ENCODE measurements at places on chromosomes 16 and 17.

DNA sequence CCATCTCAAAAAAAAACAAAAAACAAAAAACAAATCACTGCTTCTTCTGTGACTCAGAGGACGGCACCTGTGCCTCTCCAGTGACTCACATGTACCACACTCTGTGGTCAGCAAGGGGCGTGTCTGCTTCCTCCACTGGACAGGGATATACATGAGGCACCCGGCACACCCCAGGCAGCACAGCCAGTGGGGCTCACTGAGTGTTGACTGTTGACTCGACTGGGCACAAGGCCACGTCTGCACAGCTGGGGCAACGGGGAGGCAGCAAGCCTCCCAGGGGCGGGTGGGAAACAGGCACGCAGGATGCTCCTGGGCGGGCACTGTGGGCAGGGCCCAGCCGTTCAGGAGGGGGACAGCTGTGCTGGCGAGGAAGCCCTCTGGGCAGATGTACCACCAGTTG is 64.1 kb downstream of the TIMM22 start:
- no peak for DNase-seq

DNA sequence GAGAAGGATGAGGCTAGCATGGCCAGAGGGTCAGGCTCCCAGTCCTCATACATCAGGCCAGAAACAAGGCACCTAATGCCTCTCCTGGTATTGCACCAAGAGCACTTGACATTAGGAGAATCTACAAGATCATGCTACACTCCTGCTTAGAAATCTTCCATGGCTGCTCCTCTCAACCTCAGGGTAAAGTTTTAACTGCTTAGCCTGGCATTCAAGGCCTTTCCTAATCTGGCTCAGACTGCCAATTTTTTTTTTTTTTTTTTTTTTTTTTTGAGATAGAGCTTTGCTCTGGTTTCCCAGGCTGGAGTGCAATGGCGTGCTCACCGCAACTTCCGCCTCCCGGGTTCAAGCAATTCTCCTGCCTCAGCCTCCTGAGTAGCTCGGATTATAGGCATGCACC is 8.2 kb downstream of the PIP4K2B start:
- DNase-seq, result no peak

GRCh38 chr17:4609761-4610160 is 25.4 kb downstream of the SMTNL2 start:
- DNase-seq, result no peak

DNA sequence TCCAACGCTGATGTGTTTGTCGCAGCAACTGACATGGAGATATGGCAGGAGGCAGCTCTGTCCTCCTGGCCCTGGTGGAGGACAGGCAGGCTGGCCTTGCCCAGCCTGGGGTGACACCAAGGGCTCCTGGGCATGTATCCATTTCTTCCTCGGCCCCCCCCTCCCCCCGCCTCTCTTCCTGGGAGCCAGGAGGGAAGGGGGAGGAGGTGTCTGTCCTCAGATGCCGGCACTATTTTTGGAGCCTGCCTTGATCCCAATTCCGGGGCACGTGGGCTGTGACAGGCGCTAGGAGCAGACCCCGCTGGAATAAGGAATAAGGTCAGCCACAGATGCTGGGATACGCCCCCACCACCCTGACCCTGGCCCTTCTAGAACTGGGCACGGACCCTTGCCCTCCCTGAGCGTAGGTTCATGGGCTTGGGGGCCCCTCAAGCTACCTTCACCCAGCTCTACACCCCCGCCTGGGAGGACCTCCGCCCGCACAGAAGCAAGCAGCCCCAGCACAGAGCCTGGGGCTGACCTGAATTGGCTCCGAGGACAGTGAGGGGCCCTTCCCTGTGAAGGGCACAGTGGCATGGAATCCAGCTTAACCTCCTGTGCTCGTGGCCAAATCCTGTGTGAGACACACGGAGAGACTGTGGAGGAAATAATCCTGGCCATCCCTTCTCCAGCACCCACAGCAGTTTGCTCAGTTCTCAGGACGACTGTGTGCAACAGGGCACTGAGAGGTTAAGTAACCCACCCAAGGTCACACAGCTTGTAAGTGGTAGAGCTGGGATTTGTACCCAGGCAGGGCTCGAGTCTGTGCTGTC is 24.1 kb downstream of the SEC14L5 start:
- no peak for DNase-seq

GRCh38 chr16:510066-510825 is 17.3 kb upstream of the CAPN15 start:
- DNase-seq, result no peak

DNA sequence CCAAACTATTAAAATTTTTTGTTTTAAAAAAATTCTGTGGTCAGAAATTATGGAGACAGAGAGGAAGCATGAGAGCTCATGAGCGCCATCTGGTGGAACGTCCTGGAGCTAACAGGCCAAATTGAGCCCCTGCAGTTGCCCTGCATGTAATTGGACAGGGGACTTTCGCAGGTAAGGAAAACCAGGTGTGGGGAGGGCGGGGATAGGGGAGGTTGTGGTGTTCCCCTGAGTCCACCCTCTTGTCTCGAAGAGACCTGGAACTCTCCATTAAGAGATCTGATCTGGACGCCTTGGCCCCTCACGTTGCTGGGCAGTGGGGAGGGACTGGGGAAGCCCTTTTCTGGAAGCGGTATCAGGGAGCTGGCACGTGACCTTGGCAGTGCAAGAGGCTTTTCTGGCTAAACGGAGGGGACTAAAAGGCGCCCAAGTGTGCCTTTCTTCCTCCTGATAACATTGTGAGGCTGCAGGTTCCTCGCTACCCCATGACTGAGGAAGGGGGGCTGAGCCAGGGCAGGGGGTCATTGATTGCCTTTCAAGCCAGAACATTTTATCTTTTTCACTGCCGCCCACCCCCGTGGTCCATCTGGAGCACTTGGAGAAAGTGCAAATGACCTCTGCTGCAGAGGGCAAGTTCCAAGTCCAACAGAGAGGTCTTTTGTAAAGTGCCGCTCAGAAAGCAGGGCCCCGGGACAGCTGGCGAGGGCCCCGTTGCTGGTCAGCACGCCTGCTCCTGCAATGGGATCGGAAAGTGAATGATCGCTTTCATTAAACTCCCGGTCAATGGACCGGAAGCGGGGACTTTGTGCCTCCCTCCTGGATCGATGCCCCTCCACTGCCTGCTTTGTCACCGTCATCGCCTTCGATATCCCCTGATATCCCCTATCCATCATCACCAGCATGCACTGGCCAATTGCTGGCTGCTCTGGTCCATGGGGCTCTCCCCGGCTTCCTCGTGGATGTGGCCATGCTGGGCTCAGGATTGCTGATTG is 18.4 kb downstream of the PDILT start:
- peak; percentile 59 for DNase-seq

GRCh38 chr16:88833086-88833485 is 21.4 kb upstream of the APRT start:
- no peak for DNase-seq

GRCh38 chr17:21176773-21177395 is 37.1 kb downstream of the TMEM11 start:
- DNase-seq, result no peak
